ENCODE measurements at places on chromosomes 5 and 9.

- DNase-seq: no peak
These were observed 206.0 kb upstream of the DMRTA1 start for GRCh38 chr9:22240619-22241018.

GRCh38 chr5:92527311-92528078 is 1053.5 kb downstream of the NR2F1-AS1 start:
- no peak for DNase-seq

- DNase-seq: peak; percentile 61
These were observed 12.6 kb downstream of the OR13C5 start for GRCh38 chr9:104586496-104587180.

DNA sequence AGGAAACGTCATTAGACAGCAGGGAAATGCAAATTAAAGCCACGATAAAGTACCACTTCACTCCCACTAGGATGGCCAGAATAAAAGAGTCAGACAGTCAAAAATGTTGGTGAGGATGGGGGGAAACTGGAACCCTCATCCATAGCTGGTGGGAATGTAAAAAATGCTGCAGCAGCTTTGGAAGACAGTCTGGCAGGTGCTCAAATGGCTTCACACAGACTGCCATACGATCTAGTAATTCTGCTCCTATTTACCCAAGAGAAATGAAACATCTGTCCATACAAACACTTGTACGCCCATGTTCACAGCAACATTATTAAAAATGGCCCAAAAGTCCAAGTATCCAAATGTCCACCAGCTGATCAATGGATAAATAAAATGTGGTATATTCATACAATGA is 158.9 kb upstream of the PHYKPL start:
- DNase-seq: no peak

DNA sequence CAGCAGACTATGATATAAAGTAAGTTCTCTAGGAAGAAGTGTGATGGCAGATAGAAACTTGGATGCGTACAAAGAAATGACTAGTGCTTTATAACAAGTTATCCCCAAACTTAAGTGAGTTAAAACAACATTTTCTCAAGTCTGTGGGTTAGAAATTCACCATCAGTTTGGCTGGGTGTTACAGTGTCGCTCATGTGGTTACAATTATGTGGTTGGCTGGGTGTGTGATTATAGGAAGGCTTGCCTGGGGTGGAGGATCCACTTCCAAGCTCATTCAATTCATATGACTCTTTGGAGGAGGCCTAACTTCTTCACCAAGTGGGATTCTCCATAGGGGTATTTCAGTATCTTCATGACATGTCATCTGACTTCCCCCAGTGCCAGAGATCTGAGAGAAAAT is 10.3 kb upstream of the C9orf40 start:
- no peak for DNase-seq

DNA sequence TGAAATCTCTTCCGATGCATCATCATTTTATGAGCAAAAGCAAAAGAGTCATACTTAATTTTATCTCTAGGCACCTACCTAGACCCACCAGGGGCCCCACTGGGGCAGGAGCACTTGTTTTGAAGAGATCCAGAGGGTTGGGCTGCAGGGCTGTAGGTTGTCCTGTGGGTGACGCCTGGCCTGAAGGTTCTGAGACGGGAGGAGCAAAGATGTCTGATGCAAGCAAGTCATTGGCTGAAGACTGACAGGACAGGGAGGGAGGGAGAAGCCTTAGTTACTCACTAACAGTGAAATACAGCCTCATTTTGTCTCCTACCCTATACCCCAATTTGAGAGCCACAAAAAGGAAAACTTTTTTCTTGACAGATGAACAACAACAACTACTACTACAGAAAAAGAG is 17.1 kb upstream of the C9 start:
- DNase-seq: no peak

DNA sequence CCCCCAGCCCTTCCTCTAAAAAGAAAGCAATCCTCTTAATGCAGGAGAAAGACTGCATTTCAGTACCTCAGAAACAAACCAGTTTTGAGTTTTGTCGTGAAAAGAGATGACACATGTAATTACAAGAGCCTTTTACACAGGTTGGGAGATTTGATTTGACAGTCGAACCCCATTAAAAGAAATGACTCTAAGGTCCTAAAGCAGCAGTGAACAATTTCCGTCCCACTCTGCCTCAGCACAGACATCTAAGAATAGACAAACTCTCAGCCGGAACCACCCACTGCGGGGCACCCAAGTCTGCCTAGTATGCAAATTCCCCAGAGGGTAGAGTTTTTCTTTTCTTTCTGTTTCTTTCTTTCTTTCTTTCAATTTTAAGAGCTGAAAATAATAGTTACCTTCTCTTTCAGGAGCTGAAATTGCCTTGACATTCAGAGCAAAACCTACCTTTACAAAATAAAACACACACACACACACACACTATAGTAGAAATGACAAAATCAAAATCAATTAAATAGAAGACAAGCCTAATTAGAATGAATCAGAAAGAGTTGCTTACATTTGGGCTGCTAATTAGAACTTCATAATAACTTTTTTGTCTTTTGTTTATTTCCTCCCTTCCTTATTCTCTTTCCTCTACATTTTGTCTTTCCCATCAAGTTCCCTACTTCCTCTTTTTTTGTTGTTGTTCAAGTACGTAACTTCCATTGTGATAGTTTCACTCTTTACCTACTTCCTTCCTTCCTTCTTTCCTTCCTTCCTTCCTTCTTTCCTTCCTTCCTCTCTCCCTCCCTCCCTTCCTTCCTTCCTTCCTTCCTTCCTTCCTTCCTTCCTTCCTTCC is 65.1 kb downstream of the BASP1 start:
- DNase-seq: no peak

DNA sequence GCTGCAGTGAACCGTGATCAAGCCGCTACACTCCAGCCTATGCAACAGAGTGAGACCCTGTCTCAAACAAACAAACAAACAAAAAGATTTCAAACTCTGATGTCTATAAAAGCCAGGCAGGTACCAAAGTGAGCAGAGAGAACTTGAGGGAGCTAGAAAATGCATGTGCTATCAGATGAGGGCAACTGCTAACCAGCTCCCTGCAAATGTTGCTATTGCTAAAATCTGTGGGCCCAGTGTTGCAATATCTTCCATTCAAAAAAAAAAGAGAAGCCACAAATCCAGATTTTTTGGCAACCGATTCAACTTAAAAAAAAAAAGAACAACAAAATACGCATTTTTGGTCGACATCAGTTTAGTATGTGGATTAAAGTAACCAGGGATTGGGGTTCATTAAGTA is 5.5 kb downstream of the UBE2D2 start:
- DNase-seq: no peak

GRCh38 chr9:109072133-109072692 is 47.5 kb downstream of the TMEM245 start:
- DNase-seq: no peak

GRCh38 chr9:87644659-87645058 is 81.3 kb upstream of the CTSL start:
- DNase-seq: no peak

DNA sequence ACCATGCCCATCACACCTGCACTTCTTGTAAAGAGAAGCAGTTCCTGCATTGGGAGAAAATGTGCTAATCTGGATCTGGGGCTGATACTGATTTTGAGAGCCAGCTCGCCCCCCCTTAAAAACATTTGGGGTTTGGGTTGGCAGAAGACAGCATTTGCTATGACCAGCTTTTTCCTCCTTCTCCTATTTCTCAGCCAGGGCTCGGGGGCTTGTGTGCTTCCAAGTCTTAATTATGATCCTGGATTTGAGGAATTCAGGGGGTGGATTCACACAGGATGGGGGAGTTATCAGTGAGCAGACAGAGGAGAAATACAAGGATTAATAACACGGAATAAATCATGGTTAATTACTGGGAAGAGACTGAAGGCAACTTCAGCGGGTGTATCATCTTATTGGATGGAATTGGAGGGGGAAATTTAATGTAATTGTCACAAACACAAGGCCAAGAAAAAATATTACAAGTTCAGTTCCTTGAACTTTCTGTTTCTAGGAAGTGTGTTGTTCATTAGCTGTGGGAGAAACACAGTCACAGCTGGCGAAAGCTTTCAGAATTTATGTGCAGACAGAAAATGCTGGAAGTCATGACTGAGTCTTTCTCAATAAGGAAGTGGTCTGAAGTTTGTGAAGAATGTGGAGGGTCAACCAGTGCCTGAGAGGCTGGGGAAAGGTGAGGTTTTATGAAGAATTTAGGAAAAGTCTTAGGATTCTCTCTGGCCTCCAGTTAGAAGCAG is 15.3 kb downstream of the C9orf152 start:
- DNase-seq: no peak

DNA sequence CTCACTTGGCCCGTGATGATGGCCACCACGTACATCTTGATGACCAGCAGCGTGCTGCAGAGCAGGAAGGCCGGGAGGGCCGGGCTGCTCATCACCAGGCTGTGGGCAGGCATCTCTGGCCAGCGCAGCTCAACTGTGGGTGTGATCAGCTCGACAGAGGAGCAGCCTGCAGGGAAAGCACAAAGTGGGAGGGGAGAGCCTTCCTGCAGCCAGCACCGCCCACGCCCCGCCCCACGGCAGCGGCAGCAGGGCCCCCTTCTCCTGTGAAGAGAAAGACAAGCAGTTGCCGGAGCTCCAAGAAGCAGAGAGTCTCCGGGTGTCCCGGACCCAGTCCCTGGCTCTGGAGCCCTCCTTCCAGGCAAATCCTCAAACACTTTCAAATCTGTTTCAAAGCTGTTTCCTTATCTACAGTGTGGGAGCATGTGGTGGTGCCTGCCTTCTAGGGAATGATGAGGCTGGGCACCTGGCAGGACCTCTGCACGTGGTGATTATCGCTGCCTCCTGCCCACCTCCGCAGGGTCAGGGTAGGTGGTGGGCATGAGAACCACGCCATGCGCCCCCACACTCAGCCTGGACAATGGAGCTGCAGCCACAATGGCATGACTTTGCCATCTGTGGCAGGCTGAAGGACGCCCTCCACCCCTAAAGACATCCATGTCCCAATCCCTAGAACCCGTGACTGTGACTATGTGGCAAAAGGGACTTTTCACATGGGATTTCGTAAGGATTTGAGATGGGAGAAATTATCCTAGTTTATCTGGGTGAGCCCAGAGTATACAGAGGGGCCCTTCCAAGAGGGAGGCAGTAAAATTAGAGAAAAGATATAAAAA is at the start of gene PTGES:
PTGES (minus strand) TSS at position 143 of the 830 bp plus-strand sequence; CDS start at position 113, 30 bp downstream.
- no peak for DNase-seq

GRCh38 chr9:114574438-114574837 is 13.1 kb upstream of the ATP6V1G1 start:
- no peak for DNase-seq

GRCh38 chr9:18056993-18057369 is 417.0 kb upstream of the ADAMTSL1 start:
- no peak for DNase-seq

- DNase-seq: peak; percentile 55
These were observed at the start of gene ELOVL7 for GRCh38 chr5:60843936-60844905. ELOVL7 (minus strand) TSS chr5:60844269; CDS start chr5:60787397, 56,872 bp downstream.

- no peak for DNase-seq
These were observed 78.3 kb upstream of the HCN1 start for GRCh38 chr5:45774528-45774927.

GRCh38 chr5:176781638-176782570 is 28.5 kb upstream of the UNC5A start:
- no peak for DNase-seq
